CD4-positive, alpha-beta T cell (primary cell): ENCODE measurements at places on chromosomes 2 and 18. TPM values are rescaled to one million over a fixed set of nuclear protein-coding genes. Genes with fewer than 3 reads are reported as not detected.

GRCh38 chr2:158482594-158482993 lies 25.8 kb downstream of the PKP4 start:
- H3K27me3 ChIP-seq = no peaks in the 10 kb centered on the region
- no peak for DNase-seq
- H3K27ac ChIP-seq = no peak overlapping the region
- peaks cover 1% of the 10 kb centered on the region for H3K4me1 ChIP-seq
- no peak overlapping the region for H3K4me3 ChIP-seq
- H3K36me3 ChIP-seq = no peaks in the 10 kb centered on the region

GRCh38 chr2:150522269-150522668 lies 34.8 kb upstream of the RND3 start:
- no peaks in the 10 kb centered on the region for H3K4me1 ChIP-seq
- no peak for DNase-seq
- no peaks in the 10 kb centered on the region for H3K36me3 ChIP-seq
- no peak overlapping the region for H3K4me3 ChIP-seq

GRCh38 chr2:72937356-72937669 lies 20.0 kb downstream of the EMX1 start:
- no peak overlapping the region for H3K4me3 ChIP-seq
- H3K27me3 ChIP-seq = no peaks in the 10 kb centered on the region
- H3K27ac ChIP-seq = no peak overlapping the region
- DNase-seq = no peak
- no peaks in the 10 kb centered on the region for H3K36me3 ChIP-seq

DNA sequence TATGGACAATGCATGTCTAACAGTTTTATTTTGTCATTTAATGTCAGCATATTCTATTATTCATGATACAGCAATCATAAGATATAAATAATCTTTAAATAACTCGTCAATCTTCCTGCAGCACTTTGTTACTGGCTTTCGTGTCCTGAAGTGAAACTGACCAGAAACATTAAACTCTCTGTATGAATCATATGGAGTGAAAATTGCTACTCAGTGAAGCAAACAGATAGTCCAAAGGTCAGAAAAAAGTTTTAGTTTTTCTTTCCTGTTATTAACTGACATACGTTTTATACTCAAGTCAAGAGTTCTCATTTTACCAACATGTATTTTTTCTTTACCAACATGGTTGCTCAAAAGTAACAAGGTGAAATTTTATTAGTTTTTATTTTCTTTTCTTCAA lies 106.8 kb upstream of the GALNT5 start:
- no peaks in the 10 kb centered on the region for H3K36me3 ChIP-seq
- H3K4me3 ChIP-seq = no peak overlapping the region
- H3K4me1 ChIP-seq = no peaks in the 10 kb centered on the region
- H3K27ac ChIP-seq = no peak overlapping the region
- DNase-seq = no peak

GRCh38 chr2:231527091-231527395 lies 3.2 kb downstream of the NMUR1 start:
- no peaks in the 10 kb centered on the region for H3K36me3 ChIP-seq
- H3K27ac ChIP-seq = no peak overlapping the region
- DNase-seq = no peak
- H3K4me1 ChIP-seq = peaks cover 65% of the 10 kb centered on the region
- H3K4me3 ChIP-seq = no peak overlapping the region
- peaks cover 10% of the 10 kb centered on the region for H3K27me3 ChIP-seq

DNA sequence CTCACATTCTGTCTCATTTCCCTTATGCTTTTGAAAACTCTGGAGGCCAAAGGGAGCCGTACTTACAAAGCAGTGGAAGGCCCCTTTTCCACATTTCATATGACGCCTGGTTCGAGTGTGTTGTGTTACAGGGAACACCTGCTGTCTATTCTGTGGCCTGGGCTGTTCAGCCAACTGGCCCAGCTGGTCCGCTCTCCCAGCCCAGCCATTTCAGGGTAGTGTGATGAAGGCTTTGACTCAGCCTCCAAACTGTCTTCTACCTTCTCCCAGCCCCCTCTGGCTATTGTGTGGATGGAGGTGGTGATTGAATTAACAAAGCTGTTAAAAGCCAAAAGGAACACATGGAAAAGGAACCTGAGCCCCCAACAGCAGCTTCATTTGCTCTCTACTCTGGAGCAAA lies 233.8 kb downstream of the ICOS start:
- DNase-seq = no peak
- no peak overlapping the region for H3K4me3 ChIP-seq
- H3K27ac ChIP-seq = no peak overlapping the region
- H3K36me3 ChIP-seq = no peaks in the 10 kb centered on the region
- H3K4me1 ChIP-seq = no peaks in the 10 kb centered on the region
- H3K27me3 ChIP-seq = no peaks in the 10 kb centered on the region

- DNase-seq = no peak
- H3K27ac ChIP-seq = no peak overlapping the region
- H3K4me3 ChIP-seq = no peak overlapping the region
These were observed 76.4 kb downstream of the BOD1L2 start for GRCh38 chr18:57223144-57223870.

GRCh38 chr2:209763106-209763505 lies 8.5 kb upstream of the UNC80 start:
- no peak for DNase-seq
- no peak overlapping the region for H3K27ac ChIP-seq
- H3K36me3 ChIP-seq = no peaks in the 10 kb centered on the region
- no peaks in the 10 kb centered on the region for H3K4me1 ChIP-seq
- no peaks in the 10 kb centered on the region for H3K27me3 ChIP-seq

- H3K27ac ChIP-seq = peak overlapping the region; percentile 96
- no peaks in the 10 kb centered on the region for H3K36me3 ChIP-seq
- peak; percentile 38 for DNase-seq
- H3K27me3 ChIP-seq = no peaks in the 10 kb centered on the region
- peaks cover 30% of the 10 kb centered on the region for H3K4me1 ChIP-seq
- H3K4me3 ChIP-seq = no peak overlapping the region
These were observed 2.1 kb upstream of the MAP3K2 start for GRCh38 chr2:127389778-127390435.

GRCh38 chr2:173238385-173238784 lies 116.3 kb upstream of the CDCA7 start:
- no peak overlapping the region for H3K27ac ChIP-seq
- H3K4me3 ChIP-seq = no peak overlapping the region
- no peaks in the 10 kb centered on the region for H3K4me1 ChIP-seq

GRCh38 chr18:46750626-46751025 lies 6.2 kb downstream of the ST8SIA5 start:
- no peak overlapping the region for H3K4me3 ChIP-seq
- no peaks in the 10 kb centered on the region for H3K36me3 ChIP-seq
- no peak for DNase-seq
- H3K27me3 ChIP-seq = peaks cover 11% of the 10 kb centered on the region
- no peak overlapping the region for H3K27ac ChIP-seq

DNA sequence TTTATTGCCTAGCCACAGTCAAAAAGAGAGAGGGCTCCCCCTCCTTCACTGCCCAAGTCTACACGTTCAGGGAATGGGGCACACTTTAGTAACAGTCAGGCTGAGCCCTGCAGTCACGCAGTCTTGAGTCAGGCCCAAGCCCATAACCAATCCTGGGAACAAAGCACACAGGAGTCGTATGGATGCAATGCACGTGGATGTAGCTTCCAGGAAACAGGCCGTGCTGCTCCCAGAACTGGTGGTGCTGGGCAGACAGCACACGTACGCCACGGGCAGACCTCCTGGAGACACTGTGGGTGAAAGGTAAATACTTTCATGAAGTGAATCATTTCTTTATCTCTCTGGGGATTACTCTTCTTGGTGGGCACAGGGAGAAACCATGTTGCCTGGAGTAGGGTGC lies 30.0 kb upstream of the MBP start:
- no peaks in the 10 kb centered on the region for H3K27me3 ChIP-seq
- H3K27ac ChIP-seq = no peak overlapping the region
- H3K4me3 ChIP-seq = no peak overlapping the region
- H3K4me1 ChIP-seq = no peaks in the 10 kb centered on the region

GRCh38 chr2:128344101-128344500 lies 25.4 kb upstream of the HS6ST1 start:
- DNase-seq = no peak
- no peaks in the 10 kb centered on the region for H3K36me3 ChIP-seq
- no peak overlapping the region for H3K4me3 ChIP-seq

DNA sequence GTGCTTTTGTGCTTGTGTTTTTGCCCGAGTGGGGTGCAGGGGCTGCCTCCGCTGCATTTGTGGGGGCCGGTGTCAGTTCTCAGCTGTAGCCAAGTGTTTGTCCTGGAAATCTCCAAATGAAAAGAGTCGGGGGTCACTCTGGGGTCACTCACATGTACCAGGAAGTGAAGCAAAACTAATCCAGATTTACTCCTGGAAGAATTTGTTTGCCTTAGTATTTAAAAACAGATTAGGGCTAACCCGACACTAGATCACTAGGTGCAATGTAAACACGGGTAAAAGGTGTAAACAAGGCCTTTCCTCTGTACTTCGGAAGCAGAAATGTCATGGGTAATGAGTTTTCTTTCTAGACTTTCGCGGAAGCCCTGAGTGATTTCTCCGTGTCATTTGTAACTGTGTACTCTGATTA lies 50.3 kb downstream of the GBX2 start:
- H3K27me3 ChIP-seq = peaks cover 6% of the 10 kb centered on the region
- H3K4me3 ChIP-seq = no peak overlapping the region
- H3K4me1 ChIP-seq = no peaks in the 10 kb centered on the region
- no peak overlapping the region for H3K27ac ChIP-seq
- H3K36me3 ChIP-seq = no peaks in the 10 kb centered on the region
- no peak for DNase-seq

GRCh38 chr2:23323917-23324680 lies 60.9 kb upstream of the KLHL29 start:
- no peak overlapping the region for H3K4me3 ChIP-seq
- H3K27ac ChIP-seq = no peak overlapping the region
- DNase-seq = no peak

GRCh38 chr18:74314759-74315463 lies 728 bp upstream of the C18orf63 start:
- no peak overlapping the region for H3K27ac ChIP-seq
- peaks cover 3% of the 10 kb centered on the region for H3K4me1 ChIP-seq
- no peak for DNase-seq
- no peaks in the 10 kb centered on the region for H3K36me3 ChIP-seq

GRCh38 chr18:2905854-2906703 lies 59.3 kb downstream of the EMILIN2 start:
- DNase-seq = peak; percentile 28
- H3K4me3 ChIP-seq = peak overlapping the region; percentile 71
- H3K27me3 ChIP-seq = no peaks in the 10 kb centered on the region
- peak overlapping the region; percentile 11 for H3K27ac ChIP-seq
- peaks cover 23% of the 10 kb centered on the region for H3K4me1 ChIP-seq
- H3K36me3 ChIP-seq = peaks cover 11% of the 10 kb centered on the region

GRCh38 chr2:59701271-59701994 lies 852.0 kb downstream of the BCL11A start:
- H3K27me3 ChIP-seq = no peaks in the 10 kb centered on the region
- H3K36me3 ChIP-seq = no peaks in the 10 kb centered on the region
- no peaks in the 10 kb centered on the region for H3K4me1 ChIP-seq
- DNase-seq = no peak

GRCh38 chr2:84786601-84787000 lies 94.3 kb downstream of the TRABD2A start:
- H3K4me3 ChIP-seq = no peak overlapping the region
- H3K4me1 ChIP-seq = peaks cover 23% of the 10 kb centered on the region
- no peak for DNase-seq
- H3K27me3 ChIP-seq = no peaks in the 10 kb centered on the region

GRCh38 chr2:27441958-27442919 lies at the start of gene KRTCAP3:
Gene KRTCAP3, plus strand, starts transcription at chr2:27442381. Its CDS starts 32 bp downstream, at chr2:27442413.
- no peaks in the 10 kb centered on the region for H3K27me3 ChIP-seq
- H3K27ac ChIP-seq = no peak within 1 kb of the TSS
- peaks cover 8% of the 10 kb centered on the region for H3K4me1 ChIP-seq
- DNase-seq = peak; percentile 70

DNA sequence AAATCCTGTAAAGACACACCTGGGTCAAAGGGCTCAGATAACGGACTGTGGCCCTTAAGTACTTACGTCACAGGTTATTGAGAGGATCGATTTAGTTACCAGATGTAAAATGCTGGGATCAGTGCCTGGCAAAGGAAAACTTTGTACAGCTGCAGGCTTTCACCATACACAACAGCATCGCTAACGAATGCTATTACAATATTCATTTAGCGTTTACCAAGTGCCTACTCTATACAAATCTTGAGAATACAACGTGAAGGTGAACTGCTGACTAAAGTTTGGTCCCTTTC lies 619 bp upstream of the MSH6 start:
- H3K27ac ChIP-seq = peak overlapping the region; percentile 61
- DNase-seq = no peak
- H3K4me3 ChIP-seq = peak overlapping the region; percentile 78
- no peaks in the 10 kb centered on the region for H3K36me3 ChIP-seq

DNA sequence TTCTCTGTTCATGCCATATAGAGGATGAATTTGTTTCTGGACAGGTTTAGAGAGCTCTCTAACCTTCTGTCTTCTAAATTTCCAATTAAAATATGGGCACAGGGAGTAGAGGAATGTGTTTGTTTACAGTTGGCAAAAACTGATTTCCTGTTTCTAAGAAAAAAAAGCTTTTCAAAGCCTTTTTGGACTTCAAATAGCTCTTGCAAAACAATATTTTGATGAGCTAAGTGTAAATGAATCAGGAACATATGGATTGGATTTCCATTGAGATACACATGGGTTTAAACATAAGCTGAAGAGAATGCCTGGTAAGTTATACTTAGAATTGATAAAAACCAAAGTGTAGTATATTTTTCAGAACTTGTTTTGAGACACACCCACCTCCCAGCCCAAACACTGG lies 677.5 kb downstream of the NYAP2 start:
- DNase-seq = no peak
- H3K27me3 ChIP-seq = no peaks in the 10 kb centered on the region
- H3K4me3 ChIP-seq = no peak overlapping the region

GRCh38 chr2:33785201-33786106 lies 186.4 kb upstream of the FAM98A start:
- H3K27me3 ChIP-seq = no peaks in the 10 kb centered on the region
- H3K4me1 ChIP-seq = no peaks in the 10 kb centered on the region
- no peak overlapping the region for H3K27ac ChIP-seq
- DNase-seq = peak; percentile 1
- H3K36me3 ChIP-seq = no peaks in the 10 kb centered on the region

- H3K27me3 ChIP-seq = no peaks in the 10 kb centered on the region
- H3K27ac ChIP-seq = no peak overlapping the region
- DNase-seq = no peak
- H3K4me1 ChIP-seq = no peaks in the 10 kb centered on the region
- no peaks in the 10 kb centered on the region for H3K36me3 ChIP-seq
These were observed 428.1 kb downstream of the MEIS1 start for GRCh38 chr2:66862885-66863650.

Gene UNC80
- total RNA-seq = not detected

Gene RGPD3
- total RNA-seq = 0.38 TPM

Gene CAPN14
- total RNA-seq = 0.30 TPM

Gene ITGA6
- 58.0 TPM for total RNA-seq

Gene DES
- not detected for total RNA-seq

Gene MPP4
- total RNA-seq = not detected

Gene UGT1A3
- not detected for total RNA-seq

Gene MBD5
- 52.9 TPM for total RNA-seq

Gene CIDEA
- not detected for total RNA-seq

Gene GALR1
- total RNA-seq = not detected

Gene GNLY
- total RNA-seq = 45.1 TPM

Gene AGXT
- total RNA-seq = not detected

Gene FZD7
- 0.17 TPM for total RNA-seq

Gene DUSP2
- 730 TPM for total RNA-seq

Gene GORASP2
- total RNA-seq = 87.3 TPM

Gene COL5A2
- total RNA-seq = 0.25 TPM
